Upper lobe of right lung (tissue), 1 donor: ENCODE measurements at places on chromosomes 7 and 10. TPM values are rescaled to one million over a fixed set of nuclear protein-coding genes. Genes with fewer than 3 reads are reported as not detected.

FBH1 gene
- total RNA-seq: 73.3 TPM

CFAP46 gene
- 0.52 TPM for total RNA-seq

GRCh38 chr10:28505359-28505959, 27.5 kb upstream of the WAC start:
- no peak for DNase-seq

RNF32 gene
- 1.9 TPM for total RNA-seq

DNA sequence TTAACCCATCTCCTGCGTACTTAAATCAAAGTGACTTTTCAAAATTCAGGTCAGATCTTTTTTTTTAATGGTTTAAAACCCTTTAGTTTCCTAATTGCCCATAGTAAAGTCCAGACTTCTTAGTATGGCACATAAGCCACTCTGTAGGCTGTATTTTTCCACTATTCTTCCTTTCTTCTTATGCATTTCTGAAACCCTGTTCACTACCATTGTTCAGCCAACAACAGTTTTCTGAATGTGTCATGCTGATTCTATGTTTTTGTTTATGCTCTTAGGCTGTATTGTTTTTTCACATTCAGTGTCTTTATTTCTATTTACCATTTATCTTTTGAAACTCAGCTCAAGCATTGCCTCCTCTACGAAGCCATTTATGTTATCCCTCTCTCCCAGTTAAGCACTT, 26.7 kb downstream of the CCSER2 start:
- DNase-seq: no peak

DNA sequence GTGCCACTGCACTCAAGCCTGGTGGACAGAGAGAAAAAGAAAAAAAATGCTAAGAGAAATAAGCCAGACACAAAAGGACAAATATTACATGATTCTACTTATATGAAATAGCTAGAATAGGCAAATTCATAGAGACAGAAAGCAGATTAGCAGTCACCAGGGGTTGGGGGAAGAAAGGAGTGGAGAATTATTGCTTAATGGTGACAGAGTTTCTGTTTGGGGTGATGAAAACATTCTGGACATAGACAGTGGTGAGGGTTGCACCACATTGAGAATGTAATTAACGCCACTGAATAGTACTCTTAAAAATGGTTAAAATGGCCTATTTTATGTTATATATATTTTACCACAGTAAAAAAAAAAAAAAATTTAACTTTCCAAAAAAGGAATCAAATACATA, 6.4 kb upstream of the NT5C2 start:
- DNase-seq: no peak

PSAP gene
- total RNA-seq: 1,464 TPM

- no peak for DNase-seq
Observed at GRCh38 chr7:138854115-138854645, 56.2 kb upstream of the ATP6V0A4 start.

MYH16 gene
- not detected for total RNA-seq

DNA sequence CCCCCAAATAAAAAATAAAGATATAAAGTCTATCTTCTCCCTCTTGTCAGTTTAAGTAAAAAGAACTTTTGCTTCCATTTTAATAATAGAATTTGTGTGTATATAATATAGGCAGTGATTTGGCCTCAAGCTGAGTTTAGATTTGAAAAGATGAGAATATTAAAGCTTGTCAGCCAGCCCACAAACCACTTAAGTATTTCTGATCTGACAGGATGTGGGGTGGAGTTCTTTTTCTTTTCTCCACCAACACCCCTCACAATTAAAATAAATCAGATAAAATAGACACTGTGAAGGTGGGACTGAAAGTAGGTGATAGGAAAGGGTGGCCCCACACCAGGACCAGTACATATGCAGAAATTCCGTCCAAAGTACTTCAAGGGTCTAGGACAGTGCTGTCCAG, 714.1 kb downstream of the AUTS2 start:
- no peak for DNase-seq

DNA sequence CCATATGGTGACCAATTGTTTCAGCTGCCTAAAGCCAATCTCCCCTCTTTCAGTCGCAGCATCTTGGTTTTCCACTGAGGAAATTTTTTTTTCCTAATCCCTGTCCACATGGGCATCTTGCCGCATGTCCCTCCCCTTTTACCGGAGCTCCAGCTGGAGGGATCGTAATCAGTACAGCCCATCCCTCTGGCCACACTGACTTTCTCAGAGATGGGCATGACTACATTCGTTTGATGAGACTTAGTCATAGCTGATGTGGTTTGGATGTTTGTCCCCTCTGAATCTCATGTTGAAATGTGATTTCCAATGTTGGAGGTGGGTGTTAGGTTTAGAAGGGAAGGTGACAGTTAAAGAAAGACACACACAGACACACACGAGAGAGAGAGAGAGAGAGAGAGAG, 186.8 kb upstream of the CXCL12 start:
- no peak for DNase-seq

DNA sequence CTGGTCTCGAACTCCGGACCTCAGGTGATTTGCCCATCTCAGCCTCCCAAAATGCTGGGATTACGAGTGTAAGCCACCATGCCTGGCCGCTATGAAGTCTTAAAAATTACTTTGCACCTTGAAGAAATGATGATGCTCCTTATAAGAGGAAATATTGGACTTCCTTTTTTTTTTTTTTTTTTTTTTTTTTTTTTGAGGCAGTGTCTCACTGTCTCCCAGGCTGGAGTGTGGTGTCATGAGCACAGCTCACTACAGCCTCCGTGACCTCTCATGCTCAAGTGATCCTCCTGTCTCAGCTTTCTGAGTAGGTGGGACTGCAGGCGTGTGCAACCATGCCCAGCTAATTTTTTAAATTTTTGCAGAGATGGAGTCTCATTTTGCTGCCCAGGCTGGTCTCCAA, 65.3 kb downstream of the KMT2E start:
- DNase-seq: no peak

CYP2C19 gene
- not detected for total RNA-seq
